ENCODE measurements at places on chromosomes 7 and 10.

DNA sequence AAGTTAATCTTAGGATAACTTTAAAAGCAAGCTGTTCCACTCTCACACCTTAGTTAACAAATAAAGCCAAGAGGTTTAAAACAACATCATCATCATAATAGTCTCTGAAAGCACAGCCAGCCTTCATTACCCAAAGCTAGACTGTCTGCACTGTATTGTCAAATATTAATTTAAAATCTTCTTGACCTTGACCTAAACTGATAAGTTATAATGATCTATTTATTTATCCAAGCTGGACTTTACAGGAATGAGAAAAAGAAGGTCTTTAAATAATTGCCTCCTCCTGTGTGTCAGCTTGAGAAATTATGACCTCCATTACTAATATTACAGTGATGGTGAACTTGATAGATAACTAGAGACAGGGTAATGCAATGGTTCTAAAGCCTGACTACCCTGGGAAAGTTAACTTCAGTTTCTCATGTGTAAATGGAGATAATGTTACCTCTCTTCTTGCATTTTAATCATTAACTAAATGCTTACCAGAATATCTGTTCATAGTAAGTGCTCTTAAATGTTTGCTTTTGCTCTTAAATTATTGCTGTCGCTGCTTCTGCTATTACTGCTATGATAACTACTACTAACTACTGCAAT, 111.0 kb downstream of the KAT6B start:
- DNase-seq, result no peak

- no peak for DNase-seq
Observed at GRCh38 chr7:70006261-70006920, 408.1 kb downstream of the AUTS2 start.

DNA sequence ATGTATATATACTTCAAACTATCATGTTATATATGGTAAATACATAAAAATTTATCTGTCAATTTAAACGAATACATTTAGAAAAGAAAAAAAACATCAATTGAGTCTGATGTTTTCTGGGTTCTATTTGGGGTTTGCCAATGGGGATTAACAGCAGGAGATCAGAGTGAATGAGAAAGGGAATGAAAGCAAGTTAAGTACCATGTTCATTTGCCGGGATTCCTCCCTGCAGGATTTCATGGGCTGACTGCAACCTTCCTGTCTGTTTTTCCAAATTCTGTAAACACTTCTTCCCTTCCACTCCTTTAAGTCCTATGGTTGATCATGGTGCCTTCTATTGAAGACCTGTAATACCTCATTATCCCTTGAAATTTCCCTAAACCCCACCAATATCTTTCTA, 33.9 kb upstream of the SEMA3A start:
- no peak for DNase-seq

GRCh38 chr7:18941207-18941606, 176.2 kb downstream of the TWIST1 start:
- no peak for DNase-seq

- DNase-seq, result no peak
Observed at GRCh38 chr10:121425623-121426022, 172.6 kb downstream of the FGFR2 start.

- no peak for DNase-seq
Observed at GRCh38 chr10:86401588-86402282, 35.1 kb upstream of the GRID1 start.

DNA sequence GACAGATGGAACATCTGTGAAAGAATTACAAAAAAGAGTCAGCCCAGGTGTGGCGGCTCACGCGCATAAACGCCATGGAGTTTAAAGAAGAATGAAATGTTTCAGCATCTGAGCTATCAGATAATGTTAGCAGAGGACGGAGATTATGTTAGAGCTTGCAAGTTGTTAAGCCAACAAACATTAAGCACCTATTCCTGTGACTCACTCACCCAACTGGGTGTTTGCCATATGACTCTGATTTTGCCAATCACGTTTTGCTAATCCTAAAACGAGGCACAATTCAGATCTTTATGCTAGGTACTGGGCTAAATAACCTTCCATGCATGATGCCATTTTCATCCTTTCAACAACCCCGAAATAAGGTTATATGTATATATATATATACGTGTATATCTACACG, 29.0 kb upstream of the CCNY start:
- no peak for DNase-seq

Data from WERI-Rb-1 (cell line).